Activated T-helper 1 cell treated with anti-CD3 and anti-CD28 coated beads, Interleukin-12 subunit alpha, Interleukin-12 subunit beta, Interleukin-2, Interleukin-4 antibody, amounts not matched to agents 30 ng/mL and 10 ng/mL and 1 ng/mL, durations not matched to agents 14 hours and 24 hours and 36 hours (primary cell): ENCODE measurements at places on chromosomes 12 and 14.
A peak's percentile ranks its signal among the peaks of the same experiment; 100 is the strongest.

DNA sequence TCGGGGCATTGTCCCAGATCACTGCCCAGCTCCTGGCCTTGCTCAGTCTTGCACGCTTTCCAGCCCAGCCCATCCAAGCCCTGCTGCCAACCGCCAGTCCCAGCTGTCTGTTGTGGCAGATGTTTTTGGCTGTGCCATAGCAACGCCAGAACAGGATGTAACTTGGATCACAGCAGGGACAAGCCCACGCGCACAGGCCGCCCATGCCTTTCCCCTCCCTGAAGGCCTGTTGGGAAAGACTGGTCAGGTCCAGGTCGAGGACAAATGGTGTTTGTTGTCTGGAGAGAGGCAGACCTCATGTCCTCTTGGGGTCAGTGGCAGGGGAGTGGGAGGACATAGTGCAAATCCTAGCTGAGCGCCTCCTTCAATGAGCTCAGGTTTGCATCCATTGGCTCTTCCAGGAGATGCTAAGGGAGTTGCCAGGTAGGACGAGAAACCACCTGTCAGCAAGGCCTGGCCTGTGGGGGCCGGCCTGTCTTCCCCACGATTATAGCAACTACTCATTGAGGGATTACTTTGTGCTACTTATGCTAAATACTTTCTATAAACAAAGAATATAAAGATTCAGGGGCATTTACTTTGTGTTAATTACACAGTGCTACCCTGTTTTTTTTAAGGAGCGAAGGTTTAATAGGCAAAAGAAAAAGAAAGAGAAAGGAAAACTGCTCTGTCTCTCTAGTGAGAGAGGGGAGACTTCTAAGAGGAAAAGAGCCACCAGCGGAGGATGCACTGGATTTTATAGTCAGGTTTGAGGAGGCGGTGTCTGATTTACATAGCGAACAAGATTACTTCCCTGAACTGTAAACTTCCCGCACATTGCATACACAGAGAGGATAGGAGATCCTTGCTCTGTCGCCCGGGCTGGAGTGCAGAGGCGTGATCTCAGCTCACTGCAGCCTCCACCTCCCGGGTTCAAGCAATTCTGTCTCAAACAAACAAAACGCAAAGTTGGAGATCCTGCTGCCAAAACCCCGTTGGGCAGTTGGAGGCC is 42.8 kb upstream of the CORO1C start:
- DNase-seq: no peak

- no peak for DNase-seq
These were observed 4.1 kb downstream of the CIPC start for GRCh38 chr14:77102154-77102553.

DNA sequence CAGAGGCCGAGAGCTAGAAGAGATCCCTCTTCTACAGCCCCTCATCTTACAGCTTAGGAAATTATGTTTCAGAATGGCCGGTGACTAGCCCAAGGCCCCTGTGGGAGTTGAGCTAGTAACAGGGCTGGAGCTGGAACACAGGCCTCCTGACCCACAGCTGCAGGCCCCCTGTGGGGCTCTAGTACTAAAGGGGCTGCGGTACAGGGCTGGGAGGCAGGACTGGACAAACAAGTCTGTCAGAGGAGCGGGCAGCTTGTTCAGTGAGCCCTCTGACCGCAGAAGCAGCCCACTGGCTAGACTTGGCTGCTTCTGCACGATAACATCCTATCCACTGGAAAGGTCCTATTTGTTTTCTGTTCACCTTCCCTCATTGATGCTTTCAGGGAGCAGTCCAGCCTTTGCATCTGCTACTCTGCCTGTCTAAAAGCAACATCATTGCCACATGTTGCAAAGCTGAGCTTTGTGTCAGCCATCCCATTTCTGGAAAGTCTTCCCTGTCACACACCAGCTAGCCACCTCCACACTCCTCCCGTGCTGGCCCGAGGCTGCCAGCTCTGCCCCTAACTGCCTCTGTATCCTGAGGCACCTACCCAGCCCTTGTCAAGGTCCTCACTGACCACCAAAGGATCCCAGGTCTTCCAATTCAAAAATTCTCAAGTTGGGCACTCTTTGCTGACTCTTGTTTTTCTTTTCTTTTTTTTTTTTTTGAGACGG is 10.2 kb downstream of the PSMC1 start:
- DNase-seq: no peak

DNA sequence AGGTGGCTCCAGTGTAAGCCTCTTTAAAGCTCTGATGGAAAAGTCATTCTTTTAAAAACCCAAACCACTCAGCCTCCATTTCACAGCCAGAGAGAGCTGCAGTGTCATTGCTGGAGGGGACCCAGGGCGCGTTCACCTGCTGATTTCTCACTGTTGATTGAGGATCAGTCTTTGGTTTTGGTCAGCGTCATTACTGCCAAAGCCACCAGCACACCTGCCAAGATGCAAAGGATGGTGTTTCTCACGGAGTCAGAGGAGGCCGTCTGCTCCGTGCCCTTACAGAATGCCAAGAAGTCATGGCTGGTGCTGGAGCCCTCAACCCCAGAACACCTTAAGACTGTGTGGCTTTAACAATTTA is 32.8 kb upstream of the BATF start:
- DNase-seq: no peak

DNA sequence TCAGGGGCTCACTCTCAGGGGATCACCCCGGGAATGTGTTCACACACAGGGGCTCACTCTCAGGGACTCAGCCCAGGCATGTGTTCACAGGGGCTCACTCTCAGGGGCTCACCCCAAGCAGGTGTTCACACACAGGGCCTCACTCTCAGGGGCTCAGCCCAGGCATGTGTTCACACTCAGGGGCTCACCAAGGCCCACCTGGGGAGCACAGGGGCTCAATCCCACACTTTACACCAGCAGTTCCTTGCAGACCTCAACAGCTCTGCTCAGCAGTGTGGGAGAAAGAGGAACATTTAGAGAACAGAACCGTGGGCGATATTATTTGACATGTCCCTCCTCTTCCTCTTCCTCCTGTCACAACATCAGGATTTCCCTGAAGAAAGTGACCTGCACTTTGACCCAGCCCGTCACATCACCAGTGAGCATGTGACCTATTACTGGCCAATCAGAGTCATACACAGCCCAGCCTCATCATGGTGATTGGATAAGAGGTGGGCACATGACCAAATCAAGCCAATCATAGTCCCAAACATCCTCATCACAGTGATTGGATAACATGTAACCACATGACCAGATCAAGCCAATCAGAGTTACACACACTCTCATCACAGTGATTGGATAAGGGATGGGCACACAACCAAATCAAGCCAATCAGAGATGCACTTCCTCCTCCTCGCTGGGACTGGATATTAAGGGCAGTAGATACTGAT is 359.4 kb upstream of the SFSWAP start:
- DNase-seq: no peak

DNA sequence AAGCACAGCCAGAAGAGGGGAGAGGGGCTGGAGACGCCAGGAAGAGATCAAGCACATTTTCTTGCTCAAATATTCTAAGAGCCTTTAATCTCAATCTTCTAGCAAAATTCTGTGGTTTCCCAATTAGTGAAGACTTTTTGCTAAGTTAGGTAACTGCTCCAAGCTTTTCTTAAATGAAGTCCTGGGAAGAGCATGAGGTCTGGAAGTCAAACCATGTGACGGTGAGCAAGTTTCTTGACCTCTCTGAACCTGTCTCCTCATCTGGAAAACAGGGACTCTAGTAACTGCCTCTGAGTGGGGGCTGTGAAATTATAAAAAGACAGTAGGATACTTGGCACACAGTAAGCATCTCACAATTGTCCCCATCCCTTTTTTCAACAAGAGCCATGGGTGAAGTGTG is 24.1 kb downstream of the BDKRB1 start:
- DNase-seq: no peak

GRCh38 chr12:62256408-62257096 is 3.7 kb upstream of the USP15 start:
- no peak for DNase-seq

- DNase-seq: no peak
These were observed 190.1 kb downstream of the TTC8 start for GRCh38 chr14:89014569-89014850.

DNA sequence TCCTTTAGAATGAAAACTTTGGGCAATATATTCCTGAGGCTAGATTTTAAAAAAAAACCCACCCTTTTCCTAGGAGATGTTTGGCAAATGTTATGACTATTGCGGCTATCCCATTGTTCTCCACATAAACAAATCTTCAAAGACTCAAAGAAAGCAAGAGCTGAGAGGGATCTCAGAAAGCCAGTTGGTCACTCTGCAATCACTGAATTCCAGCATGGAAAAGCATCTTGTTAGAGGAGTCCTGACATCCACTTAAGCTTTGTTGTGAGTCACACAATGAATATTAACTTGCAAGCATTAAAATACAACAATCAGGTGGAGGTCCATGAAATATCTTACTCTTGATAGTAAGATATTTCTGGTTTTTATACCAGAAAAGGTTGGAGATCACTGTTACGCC is 11.0 kb upstream of the PTPRB start:
- DNase-seq: no peak

- peak; percentile 44 for DNase-seq
These were observed 28.1 kb upstream of the TBC1D30 start for GRCh38 chr12:64796205-64796845.

DNA sequence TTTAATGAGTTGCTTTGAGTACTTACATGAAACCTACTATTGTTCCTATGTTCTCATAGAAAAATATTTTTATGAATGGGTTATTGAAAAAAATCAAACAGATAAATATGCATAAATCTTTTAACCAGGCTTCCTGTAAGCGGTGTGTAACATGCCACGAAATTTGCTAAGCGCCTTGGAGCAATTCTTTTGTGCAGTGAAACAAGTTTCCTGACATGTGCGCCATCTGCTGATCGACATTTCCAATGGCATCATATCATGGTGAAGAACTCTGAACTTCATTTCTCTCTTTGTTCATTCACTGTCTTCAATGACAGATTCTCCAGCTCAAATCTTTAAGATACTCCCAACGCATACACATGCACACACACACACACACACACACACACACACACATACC is 145.6 kb upstream of the NAV3 start:
- no peak for DNase-seq

- DNase-seq: peak; percentile 6
These were observed 7.5 kb downstream of the KLRG1 start for GRCh38 chr12:8996682-8997405.

- DNase-seq: no peak
These were observed 623 bp upstream of the C14orf132 start for GRCh38 chr14:96038558-96038919.

DNA sequence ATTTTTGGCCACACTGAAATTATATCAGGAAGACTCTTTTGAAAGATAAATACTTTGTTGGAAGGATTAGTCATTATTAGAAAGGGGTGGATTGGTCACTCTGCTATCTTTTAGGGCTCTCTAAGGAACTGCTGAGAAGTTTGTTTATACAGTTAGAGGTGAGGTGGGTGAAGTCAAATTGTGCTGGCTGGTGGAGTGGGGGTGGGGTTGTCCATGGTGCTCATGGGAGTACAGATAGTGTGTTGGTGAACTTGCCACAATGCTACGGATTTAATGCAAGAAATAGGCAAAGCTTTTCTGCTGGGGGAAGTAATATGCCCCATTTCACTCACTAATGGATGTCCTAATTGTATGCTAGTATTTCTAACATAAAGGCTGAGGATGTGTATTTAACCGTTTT is 35.8 kb downstream of the SUSD6 start:
- no peak for DNase-seq

- DNase-seq: peak; percentile 70
These were observed 155.5 kb downstream of the PRKCH start for GRCh38 chr14:61476754-61477410.

GRCh38 chr12:64390275-64390851 is at the start of gene C12orf56:
TSS of gene C12orf56 (minus strand) at chr12:64390758. CDS start at chr12:64390565, 193 bp downstream.
- DNase-seq: no peak

GRCh38 chr12:25287610-25288009 is 36.9 kb upstream of the KRAS start:
- no peak for DNase-seq

DNA sequence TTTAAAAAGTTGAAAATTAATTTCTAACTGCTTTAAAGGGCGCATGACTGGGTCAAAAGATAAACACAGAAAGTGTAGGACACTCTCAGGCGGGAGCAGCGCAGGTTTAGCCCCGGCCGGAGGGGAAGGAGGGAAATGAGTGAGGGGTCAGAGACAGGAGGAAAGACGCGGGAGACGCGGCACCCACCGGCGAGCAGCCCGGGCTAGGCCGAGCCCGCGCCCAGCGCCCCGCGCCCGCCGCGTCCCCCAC is 591 bp downstream of the GXYLT1 start:
- DNase-seq: no peak

DNA sequence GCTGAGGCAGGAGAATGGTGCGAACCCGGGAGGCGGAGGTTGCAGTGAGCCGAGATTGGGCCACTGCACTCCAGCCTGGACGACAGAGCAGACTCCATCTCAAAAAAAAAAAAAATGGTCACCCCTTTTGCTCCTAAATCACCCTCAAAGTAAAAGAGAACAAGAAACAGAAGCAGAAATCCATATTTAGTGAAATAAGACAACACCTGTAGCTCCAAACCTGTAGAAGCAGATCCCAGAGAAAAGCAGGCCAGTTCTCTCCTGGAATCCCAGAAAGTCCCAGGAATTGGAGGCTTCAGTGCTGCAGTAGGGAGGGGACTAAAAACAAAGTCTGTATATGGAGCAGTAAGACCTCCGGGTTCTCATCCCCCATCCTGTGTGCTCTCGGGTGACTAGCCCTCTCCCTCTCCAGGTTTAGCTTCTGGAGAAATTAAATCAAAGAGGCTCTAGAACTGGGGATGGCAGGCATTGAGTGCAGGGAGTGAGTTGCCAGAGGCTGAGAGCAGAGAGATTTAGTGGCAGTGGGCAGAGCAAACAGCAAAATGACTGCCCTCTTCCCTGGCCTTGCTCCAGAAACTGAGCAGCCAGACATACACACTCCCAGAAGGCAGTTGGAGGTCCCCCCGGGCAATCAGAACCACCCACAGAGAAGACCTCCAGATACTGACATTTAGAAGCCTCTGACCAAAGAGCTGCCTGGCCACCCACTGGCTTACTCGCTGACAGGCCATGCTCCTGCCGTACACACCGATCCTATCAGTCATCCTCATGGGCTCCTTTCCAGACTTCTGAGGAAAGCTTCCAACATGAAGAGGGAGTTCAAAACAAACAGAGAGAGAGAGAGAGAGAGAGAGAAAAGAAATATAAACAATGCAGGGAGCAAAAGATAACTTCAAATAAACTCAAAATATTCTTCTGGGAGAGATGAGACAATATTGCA is 6.3 kb upstream of the MLXIP start:
- no peak for DNase-seq

- no peak for DNase-seq
These were observed 669 bp upstream of the KCNK13 start for GRCh38 chr14:90060965-90061684.

- no peak for DNase-seq
These were observed 7.5 kb downstream of the RNF212B start for GRCh38 chr14:23245282-23245681.

GRCh38 chr12:80936642-80937390 is 918 bp downstream of the LIN7A start:
- DNase-seq: no peak
